Inflammatory macrophage (primary cell): ENCODE measurements at places on chromosomes 13 and 19.

GRCh38 chr13:37539976-37540605, 58.5 kb downstream of the POSTN start:
- no peak for DNase-seq

DNA sequence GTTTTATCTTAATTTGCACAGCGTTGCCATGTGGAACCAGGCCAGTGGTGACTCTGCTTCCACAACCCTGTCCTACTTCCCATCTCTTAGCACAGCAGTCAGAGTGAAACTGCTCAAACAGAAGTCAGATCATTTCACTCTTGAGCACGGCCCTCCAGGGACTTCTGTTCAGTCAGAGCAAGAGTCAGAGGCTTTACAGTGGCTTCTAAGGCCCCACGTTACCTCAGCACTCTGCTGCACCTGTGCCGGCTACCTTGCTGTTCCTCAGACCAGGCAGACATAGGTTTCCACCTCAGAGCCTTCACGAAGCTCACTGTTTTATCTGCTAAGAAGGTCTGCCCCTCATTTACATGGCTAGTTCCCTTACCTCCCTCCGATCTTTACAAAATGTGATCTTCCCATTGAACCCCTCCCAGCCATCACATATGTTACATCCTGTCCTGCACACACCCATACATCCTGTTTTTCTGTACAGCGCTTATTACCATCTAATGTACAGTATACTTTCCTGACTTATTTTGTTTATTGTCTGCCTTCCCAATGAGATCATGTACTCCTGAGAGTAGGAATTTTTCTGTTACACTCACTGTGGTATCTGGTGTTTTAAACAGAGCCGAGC, 41.6 kb downstream of the TM9SF2 start:
- DNase-seq, result peak; percentile 62

DNA sequence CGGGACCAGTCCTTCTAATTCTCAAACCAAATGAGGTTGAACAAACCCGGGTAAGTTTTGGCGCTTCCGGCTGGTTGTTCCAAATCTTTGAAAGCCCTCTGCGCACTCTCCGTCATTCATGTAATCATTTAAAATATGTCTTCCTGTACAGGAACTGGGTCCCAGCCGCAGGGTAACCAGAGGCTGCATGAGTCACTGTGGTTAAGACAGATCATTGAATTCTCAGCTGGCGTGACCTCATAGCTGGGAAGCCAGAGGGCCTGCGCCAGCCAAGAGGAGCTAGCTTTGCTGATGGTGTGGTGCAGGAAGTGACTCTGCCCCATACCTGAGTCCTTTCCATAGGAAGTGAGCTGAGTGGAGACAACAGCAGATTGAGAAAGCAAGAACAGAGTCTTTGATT, 135.2 kb downstream of the TSHZ3 start:
- DNase-seq, result peak; percentile 84

DNA sequence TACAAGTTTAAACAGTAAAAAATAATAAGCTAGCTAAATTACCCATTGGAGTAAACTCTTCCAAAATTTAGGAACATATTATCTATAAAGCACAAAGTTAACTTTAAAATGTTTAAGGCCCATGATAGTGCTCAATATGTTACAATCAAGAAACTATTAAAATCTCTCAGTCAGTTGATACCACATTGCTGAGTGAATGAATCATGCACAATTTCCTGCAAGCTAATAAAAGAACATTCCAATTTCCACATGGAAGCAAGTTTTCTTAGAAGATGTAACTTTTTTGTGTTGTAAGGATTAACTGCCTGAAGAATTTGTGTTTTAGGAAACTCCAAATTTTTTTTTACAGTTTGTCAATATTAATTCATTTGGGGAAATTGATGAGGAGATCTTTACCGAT, 666.6 kb downstream of the SLITRK1 start:
- no peak for DNase-seq

DNA sequence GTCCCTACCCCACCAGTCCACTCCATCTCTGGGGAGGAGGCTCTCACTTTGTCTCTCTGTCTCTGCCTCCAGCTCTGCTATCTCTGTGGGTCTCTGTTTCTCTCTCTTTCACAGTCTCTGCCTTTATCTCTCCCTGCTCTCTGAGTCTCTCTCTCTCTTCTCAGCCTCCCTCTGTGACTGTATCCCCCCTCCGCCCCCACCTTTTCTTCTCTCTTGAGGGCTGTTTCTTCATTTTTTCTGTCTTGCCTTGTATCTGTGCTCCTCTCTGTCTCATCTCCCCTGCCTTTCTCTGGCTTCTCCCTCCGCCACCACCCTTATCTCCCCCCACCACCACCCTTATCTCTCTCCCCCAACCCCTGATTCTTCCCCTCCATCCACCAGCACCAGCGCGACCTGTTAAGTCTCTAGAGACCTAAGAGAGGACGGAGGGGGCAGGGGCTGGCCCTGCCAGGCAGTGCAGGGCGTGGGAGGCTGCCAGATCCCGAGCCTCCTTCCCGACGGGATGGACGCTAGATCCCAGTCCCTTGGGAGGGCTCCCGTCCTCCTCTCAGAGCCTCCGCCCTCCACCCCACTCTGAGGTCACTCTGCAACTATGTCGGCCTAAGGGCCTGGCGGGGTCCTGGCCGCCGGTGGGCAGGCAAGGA, 1.0 kb downstream of the AXL start:
- no peak for DNase-seq

- no peak for DNase-seq
Observed at GRCh38 chr19:2249010-2249866, at the start of gene AMH. Gene AMH, plus strand, starts transcription at chr19:2249323. Its CDS starts 10 bp downstream, at chr19:2249333.

DNA sequence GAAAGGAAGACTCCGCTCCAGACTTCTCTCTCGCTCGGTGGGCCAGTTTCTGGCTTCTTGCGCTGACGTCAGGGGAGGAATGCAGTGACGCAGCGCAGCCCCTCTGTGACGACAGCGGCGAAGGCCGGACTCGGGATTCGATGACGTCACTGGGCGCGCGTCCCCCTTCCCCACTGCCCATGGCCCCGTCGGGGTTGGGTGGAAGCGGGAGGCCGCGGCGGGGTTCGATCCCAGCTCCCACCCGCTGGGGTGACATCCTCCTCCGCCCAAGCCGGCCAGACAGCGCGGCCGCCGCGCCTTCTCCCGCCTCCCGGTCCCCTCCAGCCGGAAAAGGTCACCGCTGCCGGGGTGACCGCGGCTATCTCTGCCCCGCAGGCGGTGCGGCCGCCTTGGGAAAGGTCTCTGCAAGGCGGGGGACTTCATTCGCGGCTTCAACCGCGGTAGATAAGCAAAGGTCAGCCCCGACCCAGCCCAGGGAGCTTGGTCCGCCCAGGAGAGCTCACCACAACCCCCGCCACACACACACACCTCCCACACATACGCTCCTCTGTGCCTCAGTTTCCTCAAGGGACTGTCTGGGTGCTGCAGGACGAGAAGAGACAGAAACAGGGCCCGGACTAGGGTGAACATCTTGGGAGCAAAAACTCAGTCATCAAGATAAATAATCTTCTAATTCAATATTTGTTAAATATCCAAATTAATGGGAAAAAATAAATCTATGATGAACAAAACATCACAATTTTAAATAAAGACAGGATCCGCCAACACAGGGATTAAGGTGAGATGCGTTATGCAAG, 844 bp upstream of the RFX1 start:
- no peak for DNase-seq

DNA sequence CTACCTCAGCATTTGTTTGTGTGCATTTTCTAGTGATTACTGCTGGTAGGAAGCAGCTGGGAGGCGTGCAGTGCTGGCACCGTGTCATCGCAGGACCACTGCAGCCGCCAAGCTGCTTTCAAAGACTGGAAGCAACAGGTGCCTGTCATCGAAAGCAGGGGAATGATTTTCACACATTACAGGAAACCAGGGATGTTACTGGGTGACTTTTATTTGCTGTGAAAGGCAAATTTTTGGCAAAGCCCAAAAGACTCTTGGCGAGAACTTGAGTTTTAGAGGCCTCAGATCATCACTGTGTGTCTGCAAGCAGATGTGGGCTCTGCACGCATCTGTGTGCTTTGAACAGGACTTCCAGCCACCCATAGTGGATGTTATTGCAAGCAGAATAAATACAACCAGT, 176.4 kb downstream of the FLT1 start:
- no peak for DNase-seq

GRCh38 chr19:49362929-49363267, 682 bp upstream of the TEAD2 start:
- DNase-seq, result no peak
